Activated naive CD4-positive, alpha-beta T cell treated with anti-CD3 and anti-CD28 coated beads for 36 hours (primary cell): ENCODE measurements at places on chromosomes 12 and 14.
A peak's percentile ranks its signal among the peaks of the same experiment; 100 is the strongest.

- DNase-seq: no peak
Measured at GRCh38 chr12:17077594-17077993, 471.6 kb upstream of the LMO3 start.

- peak; percentile 50 for DNase-seq
Measured at GRCh38 chr14:66105815-66106214, 380.4 kb upstream of the CCDC196 start.

- DNase-seq: peak; percentile 55
Measured at GRCh38 chr12:68113644-68114043, 45.9 kb downstream of the IFNG start.

DNA sequence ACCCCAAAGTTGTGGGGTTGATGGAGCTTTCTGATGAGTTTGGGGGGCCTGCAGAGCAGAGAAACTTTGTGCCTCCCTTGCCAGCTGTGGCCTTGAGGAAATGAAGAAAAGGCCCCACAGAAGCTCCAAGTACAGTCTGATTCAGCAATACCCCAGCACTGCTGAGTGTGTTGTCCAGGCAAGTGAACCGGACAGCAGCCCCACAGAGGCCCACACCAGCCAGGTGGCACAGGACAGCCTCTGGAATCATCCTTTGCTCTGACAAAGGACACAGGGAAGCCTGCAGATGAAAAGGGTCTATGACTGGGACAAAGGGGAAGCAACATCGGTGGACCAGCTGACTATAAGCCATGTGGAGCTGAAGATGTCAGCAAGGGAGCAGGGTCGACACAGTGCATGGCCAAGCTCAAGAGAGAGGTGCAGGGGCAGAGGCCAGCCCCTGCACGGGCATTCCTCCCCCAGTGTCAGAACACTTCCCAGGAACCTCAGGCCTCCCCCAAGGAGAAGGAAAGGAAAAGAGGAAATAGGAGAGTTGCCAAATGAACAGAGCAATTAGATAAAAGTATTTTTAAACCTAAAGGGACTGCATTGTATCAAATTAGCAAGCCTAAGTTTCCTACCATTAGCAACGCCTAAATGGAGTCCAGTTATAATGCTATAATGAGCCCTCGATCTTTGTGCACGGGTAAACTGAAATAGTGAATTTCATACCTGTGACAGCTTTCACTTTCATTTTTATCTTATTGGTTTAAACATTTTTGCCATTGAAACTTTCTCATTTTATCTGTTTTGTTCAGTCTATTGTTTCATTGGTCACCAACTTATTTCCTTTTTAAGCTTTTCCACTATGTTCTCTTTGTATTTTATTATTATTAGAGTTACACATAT is 46.3 kb upstream of the PTGDR start:
- DNase-seq: no peak

DNA sequence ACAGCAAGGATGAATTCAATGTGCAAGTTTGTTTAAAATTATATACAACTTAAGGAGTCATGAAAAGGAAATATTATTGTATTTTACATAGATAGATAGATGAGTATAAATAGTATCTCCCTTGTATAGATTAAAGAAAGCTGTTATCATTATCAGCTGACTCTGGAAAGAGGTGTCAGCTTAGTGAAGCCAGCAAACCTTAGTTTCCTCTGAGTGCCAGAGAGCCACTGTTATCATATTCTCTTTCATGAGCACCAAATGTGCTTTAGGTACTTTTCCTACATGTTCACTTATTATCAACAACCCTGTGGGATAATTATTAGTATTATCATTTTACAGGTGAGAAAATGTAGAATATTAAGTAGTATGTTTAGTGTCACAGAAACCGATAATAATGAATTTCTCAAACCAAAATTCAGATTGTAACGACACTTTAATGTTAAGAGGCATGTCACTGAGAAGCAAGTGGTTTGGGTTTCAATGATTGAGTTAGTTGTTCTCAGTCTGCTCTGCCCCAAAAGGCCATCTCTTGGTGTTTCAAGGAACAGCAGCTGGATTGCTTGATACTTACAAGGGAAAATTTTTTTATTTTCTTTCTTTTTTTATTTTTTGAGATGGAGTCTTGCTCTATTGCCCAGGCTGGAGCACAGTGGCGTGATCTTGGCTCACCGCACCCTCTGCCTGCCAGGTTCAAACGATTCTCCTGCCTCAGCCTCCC is 53.7 kb downstream of the PLEKHA5 start:
- no peak for DNase-seq

DNA sequence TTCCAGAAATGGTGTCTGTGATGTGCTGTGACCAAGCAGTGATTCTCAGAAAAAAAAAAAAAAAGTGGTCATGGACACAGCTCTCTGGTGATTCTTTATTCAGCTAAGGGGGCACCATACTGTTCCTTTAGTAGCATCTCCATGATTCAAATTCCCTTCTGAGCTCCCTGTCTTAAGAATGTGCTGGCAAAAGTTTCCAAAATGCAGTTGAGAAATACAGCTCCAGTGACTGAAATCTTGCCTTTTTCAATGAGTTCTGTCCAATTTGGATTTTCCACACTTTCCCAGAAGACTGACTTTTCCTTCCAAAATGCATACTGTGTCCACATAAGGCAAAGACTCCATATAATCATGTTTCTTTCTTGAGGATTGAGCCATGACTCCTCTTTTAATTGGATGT is 24.3 kb upstream of the CPM start:
- DNase-seq: no peak

- DNase-seq: no peak
Measured at GRCh38 chr14:20343862-20344220, 406 bp downstream of the PARP2 start.

- DNase-seq: no peak
Measured at GRCh38 chr12:23005387-23005786, 380.4 kb downstream of the ETNK1 start.

GRCh38 chr12:57993030-57993429 is 51.7 kb downstream of the ATP23 start:
- no peak for DNase-seq

DNA sequence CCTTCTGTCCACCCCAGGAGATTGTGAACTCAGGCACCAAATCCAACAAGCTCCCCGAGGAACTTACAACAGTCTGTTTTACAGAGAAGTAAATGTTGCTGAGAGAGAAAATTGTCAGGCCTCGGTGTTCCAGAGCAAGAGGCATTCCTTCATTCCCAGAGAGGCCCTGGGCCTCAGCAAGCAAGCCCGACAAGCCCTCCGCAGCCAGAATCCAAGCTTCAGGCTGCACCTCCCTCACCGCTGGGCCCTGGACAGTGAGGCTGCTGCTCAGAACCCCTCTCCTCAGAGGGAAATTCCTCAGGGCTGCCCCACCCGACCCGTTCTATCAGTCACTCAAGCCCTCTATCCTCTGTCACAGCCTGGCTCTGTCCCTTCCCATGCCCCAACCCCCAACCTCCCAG is 56.4 kb downstream of the ZFP36L1 start:
- DNase-seq: no peak

GRCh38 chr14:100807979-100808734 is 17.8 kb upstream of the MEG3 start:
- no peak for DNase-seq

- DNase-seq: no peak
Measured at GRCh38 chr14:34715127-34715863, 902 bp upstream of the CFL2 start.

DNA sequence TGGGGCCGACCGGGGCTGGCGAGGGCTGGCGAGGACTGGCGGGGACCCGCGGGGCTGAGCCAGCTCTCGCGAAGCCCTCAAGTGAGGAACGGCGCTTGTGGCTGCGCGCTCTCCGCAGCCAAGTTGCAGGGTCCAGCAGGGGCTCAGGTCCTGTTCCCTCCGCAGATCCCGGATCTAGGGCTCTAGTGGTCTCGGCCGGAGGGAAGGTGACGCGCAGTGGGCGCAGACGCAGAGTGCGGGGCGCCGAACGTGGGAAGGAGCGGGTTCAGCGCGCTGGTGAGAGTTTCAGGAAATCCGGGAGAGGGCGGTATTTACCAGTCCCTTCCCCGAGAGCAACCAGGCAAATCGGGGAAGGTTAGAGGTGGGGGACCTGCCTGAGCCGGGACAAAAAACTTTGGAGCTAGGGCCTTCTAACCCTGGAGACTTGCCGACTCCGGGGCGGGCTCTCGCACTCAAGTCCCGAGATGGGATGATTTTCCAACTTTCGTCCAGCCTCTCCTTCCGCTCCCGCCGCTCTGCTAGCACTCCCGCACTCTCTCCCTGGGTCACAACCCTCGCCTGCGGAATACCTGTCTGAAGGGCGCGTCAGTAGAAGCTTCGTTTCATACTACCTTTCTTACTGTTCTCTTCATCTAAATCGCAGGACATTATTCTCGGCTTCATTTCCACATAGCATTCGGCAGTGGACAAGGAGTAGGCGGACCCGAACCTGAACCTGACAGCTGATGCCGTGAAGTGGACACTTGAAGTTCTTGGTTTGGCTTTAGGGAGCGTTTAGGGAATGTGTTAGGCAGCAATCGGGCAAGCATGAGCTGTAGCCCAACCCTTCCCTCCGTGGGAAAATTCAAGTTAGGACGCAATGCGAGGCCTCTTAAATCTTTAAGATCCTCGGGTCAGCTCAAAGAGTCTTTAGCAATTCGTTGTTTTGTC is 13.6 kb upstream of the PAX9 start:
- no peak for DNase-seq

DNA sequence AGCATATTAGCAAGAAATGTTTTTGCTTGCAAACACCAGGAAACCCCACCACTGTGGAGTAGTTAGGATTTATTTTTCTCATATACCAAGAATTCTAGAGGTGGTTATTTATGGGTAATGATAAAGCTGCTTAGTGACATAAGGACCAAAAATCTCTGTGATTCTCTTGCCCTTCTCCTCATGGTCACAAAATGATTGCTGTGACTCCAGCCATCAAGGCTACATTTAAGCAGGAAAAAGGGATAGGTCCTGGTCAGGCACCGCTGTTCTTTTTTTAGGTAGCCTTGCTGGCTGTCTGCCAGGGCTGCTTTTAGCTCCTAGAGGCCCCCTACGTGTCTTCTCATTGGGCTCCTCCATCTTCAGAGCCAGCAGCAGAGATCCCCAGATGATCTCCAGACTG is 104.2 kb downstream of the AACS start:
- no peak for DNase-seq

GRCh38 chr12:130765186-130765659 is 49.1 kb upstream of the RIMBP2 start:
- peak; percentile 35 for DNase-seq

- no peak for DNase-seq
Measured at GRCh38 chr14:101361044-101361443, 200.3 kb upstream of the DIO3 start.

- DNase-seq: no peak
Measured at GRCh38 chr14:101022121-101022520, 118.6 kb upstream of the RTL1 start.

- no peak for DNase-seq
Measured at GRCh38 chr12:5399266-5399665, 32.6 kb upstream of the NTF3 start.

- no peak for DNase-seq
Measured at GRCh38 chr12:68139001-68139400, 20.5 kb downstream of the IFNG start.

GRCh38 chr12:117966511-117966910 is 2.3 kb downstream of the KSR2 start:
- no peak for DNase-seq

DNA sequence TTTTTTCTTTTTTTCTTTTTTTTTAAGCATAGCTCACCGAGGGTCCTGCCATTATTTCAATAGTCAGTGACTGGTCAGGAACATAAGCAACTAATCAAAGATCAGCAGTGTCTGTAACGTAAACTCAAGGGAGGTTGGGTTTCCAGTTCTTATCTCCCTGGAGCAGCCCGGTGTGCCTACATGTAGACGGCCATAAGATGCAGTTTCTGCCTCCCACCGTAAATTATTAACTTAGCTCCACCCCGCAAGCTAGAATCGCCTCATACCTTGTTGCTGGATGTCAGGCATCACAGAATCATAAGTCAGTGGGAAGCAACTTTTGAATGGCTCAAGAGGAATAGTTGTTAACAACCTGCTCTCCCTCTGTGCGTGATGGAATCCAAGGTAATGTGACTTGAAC is at the start of gene MYO1H:
MYO1H (plus strand) TSS at position 312 of the 400 bp plus-strand sequence; CDS start at position 373, 61 bp downstream.
- DNase-seq: no peak

- no peak for DNase-seq
Measured at GRCh38 chr12:83945871-83946270, 966.7 kb downstream of the SLC6A15 start.

DNA sequence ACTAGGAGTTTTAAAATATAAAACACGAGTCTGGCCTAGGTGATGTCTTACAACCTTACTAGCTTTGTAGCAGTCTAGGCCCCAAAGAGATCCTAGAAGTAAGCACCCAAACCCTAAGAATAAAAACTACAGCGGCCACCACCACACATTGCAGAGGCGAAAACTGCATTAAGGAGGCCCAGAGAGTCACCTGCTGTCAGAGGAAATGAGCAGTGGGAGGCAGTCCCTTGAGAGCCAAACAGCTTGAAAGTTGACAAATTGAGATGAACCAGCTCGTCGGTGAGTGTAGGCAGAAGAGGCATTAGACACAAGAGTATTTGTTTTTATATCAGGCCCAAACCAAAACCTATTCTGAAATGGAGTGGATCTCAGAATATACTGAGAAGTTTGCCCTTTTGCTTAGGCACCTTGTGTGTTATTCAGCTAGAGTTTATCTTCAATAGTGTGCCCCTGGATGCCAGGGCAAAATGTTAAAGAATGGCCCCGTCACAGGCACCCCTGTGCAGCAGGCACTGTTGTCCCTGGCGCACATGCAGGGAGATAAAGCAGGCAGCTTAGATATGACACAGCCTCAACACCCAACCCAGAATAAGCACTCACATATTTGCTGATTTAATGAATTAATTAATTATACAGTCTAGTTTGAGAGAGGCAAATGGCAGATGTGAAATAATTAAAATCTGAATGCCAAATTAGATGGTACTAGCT is 56.7 kb downstream of the TTC7B start:
- peak; percentile 26 for DNase-seq

DNA sequence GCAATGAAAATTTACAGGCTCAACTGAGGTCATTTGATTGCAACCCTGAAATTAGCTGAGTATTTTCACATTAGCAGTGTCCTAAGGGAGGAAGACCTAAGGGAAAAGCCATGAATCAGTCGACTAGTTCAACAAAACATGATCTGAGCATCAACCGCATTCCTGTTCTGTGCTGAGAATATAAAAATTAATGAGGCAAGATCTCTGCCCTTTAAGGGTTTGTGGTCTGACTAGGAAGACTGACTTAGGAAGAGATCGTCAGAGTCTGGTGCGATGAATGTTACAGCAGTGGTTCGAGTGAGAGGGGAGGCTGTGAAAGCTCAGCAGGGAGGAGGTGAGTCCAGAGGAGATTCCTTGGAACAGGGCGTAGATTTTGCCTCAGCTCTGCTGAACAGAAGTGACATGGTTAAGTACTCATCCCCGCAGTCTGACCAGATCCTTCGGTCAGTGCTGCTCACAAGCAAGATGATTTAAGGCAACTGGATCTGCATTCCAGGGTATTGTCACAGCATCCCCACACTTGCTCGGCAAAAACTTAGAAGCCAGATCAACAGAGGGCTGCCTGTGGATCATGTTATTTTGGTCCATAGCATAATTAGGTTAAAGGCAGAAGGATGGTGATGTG is 49.6 kb downstream of the BMAL2 start:
- no peak for DNase-seq

DNA sequence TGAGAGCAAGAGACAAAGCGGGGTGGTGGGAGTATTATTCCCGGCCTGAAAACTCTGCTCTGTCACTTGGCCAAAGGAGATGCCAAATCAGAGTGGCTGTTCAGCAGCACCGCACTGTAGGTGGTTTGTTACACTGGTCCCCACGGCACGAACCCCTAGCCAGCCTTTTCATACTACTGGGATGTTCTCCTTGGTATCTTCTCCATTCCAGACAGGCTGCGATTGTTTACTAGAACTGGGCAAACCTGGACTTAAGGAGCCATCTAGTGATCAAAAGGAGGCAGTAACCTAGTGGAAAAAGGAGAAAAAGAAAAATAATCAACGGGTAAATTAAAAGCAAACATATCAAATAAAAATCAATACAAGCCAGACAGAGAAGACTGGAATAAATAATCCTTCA is 58.9 kb upstream of the TMTC2 start:
- no peak for DNase-seq
